ENCODE measurements at places on chromosomes 4 and X.

GRCh38 chr4:4480685-4481398, 61.0 kb downstream of the STX18 start:
- no peak for DNase-seq

DNA sequence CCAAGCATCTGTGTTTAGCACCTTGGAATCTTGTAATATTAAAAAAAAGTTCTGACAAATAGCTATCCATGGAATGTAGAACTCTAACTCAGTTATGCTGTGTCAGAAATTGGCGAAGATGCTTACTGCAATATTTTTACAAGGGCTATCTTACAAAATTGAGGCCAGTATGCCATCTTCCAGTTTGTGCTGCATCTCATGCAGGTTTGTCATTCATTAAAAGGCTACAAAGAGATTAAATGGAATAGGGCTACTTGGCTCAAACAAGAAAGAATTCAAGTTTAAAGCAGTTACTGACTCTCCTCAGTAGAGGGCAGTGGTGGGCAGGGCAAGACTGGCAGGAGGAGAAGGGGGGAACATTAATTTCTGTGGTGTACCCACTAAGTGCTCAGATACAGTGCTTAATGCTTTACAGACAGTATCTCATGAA, 66.5 kb downstream of the SHROOM4 start:
- DNase-seq, result no peak

DNA sequence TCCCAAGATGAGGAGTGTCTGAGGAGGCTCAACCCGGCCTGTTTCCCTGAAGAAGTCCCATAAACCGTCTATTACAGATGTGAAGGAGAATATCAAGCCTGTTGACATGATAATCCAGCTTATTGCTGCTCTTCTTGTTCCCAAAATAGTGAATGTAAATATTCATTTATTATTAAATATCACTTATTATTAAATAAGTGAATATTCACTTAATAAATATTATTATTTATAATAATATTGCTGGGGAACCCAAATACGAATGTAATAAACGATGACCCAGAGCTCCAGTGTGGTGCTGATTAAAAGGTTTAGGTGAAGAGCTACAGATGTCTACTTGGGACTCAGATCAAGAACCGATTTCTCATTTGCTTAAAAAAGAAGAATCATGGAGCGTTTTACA, 23.8 kb upstream of the SORBS2 start:
- DNase-seq, result no peak

- DNase-seq, result no peak
These were observed 34.0 kb upstream of the RASGEF1B start for GRCh38 chr4:81505726-81506125.

GRCh38 chrX:57528670-57529255, 63.0 kb upstream of the ZXDB start:
- no peak for DNase-seq

Data from stimulated activated CD8-positive, alpha-beta memory T cell treated with anti-CD3 and anti-CD28 coated beads, Interleukin-2, amount 100 ng/mL, for 1 hour (primary cell).